Immature natural killer cell (primary cell): ENCODE measurements at places on chromosomes 3 and 15.

- no peak for DNase-seq
Measured at GRCh38 chr15:59166601-59167265, 39.9 kb upstream of the LDHAL6B start.

GRCh38 chr15:31486506-31486905 lies 159.9 kb downstream of the KLF13 start:
- no peak for DNase-seq

DNA sequence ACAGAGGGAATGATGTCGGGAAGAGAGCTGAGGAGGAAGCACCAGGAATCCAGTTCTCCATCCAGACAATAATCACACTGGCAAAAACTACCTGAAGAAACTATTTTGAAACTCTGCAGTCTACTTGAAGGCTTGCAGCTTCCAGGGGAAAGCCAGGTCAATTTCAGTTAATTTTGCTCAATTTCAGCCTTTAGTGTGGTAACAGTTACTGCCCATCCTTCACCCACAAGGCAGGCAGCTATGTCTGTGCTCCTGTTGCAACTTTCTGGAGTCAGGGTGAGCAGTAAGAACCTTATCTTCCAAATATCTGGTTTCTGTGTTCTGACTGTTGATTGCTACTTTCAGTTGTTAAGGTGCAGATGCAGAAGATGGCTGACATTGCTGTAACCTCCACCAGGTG lies 221.7 kb downstream of the ADAMTS17 start:
- no peak for DNase-seq

- peak; percentile 55 for DNase-seq
Measured at GRCh38 chr3:111668888-111669488, 73.8 kb upstream of the ZBED2 start.

- no peak for DNase-seq
Measured at GRCh38 chr3:143989461-143989860, 17.8 kb downstream of the DIPK2A start.

DNA sequence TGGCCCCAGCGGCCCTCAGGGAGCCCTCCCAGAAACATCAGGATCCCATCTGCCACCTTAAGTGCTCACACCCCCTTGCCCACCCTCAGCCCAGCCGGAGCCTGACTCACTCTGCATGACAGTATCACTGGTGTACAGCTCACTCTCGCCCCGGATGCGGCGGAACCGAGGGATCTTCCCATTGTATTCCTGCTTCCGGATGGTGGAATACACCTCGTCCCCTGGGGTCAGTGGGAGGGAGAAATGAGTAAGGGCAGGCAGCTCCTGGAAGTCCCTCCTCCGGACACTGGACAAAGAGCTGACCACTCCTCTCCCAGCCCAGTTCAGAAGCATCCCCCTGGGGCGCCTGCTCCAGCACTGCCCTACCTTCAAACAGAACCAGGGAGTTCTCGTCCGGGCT lies 16.5 kb downstream of the SEMA7A start:
- DNase-seq: no peak

DNA sequence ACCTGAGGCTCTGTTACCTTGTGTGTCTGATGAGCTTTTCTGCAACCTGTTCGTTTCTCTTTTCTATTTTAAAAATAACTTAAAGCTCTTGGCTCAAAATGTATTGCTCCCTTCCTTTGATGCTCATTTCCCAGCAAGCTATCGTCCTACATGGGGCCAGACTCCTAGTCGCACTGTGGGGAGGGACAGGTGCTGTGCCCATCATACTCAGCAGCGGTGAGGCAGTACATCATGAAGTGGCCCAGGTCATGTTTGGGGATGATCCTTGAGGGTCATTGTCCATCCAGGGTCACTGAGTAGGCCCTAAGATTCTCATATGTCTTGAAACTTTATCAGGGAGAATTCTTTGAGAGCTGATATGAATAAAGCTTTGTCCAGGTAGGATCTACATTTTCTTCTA lies 41.1 kb downstream of the PTH1R start:
- no peak for DNase-seq

DNA sequence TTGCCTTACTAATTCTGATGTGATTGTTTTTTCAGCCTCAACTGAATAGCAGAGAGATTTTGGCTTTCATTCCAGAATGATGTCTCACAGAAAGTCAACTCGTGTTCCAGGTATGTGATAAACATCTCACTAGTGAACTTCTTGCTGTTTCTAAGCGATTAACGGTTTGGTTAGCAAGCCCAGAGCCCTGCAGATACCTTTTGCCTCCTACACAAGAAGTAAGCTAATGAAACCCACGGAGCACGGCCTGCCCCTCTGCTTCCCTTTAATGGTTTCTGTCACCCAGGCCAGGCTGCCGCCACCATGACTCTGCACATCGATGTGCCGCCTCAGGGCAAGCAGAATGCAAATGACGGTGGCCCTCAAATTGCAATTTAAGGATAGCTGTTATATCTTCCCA lies 155.9 kb upstream of the ICE2 start:
- DNase-seq: no peak

- no peak for DNase-seq
Measured at GRCh38 chr3:38245930-38246329, 19.7 kb upstream of the SLC22A13 start.

DNA sequence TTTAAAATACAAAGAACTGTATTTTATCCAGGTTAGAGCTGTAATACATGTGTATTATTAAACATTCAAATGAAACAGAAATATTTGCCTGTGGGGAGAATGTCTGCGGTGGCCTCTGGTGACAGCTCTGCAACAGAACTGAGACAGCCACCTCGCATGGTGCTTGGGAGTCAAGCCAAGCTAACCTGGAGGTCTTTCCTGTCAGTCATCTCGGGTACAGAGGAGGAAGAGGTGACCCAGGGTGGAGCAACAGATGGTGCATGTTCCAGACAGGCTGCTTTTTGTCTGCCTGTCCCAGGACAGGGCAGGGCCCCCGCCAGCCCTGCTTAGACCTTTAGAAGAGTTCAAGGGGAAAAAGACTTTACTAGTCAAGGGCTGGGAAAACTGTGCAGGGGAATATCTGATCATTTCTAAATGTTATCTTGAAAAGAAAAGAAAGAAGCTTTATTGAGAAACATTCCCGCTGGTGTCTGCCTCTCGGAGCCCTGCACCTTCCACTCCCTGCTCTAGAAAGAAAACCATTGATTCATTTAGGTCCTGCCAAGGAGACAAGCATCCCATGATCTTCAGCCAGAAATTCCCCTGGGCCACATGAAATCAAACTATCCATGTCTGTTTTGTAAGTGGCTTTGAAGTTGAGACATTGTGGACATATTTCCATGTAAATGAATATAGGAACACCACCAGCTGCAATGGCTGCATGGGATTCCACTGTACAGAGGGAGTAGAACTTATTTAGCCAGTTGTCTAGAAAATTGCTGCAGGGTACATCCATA lies 5.5 kb upstream of the NR2E3 start:
- DNase-seq: no peak

GRCh38 chr15:70635895-70636294 lies 127.5 kb downstream of the UACA start:
- no peak for DNase-seq

GRCh38 chr3:71201939-71202338 lies 381.6 kb downstream of the FOXP1 start:
- DNase-seq: no peak

DNA sequence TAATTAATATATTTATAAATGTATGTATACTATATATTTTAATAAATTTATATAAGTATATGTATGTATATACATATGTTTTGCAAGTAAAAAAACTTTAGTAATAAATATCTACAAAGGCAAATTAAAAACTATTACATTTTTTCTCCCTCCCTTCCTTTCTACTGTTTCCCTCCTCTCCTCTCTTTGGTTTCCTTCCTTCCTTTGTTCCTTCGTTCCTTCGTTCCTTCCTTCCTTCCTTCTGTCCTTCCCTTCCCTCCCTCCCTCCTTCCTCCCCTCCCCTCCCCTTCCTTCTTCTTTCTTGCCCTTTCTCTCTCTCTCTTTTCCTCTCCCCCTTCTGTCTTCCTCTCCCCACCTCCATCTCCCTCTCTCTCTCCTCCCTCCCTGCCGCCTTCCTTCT lies 423.6 kb downstream of the LPP start:
- no peak for DNase-seq

DNA sequence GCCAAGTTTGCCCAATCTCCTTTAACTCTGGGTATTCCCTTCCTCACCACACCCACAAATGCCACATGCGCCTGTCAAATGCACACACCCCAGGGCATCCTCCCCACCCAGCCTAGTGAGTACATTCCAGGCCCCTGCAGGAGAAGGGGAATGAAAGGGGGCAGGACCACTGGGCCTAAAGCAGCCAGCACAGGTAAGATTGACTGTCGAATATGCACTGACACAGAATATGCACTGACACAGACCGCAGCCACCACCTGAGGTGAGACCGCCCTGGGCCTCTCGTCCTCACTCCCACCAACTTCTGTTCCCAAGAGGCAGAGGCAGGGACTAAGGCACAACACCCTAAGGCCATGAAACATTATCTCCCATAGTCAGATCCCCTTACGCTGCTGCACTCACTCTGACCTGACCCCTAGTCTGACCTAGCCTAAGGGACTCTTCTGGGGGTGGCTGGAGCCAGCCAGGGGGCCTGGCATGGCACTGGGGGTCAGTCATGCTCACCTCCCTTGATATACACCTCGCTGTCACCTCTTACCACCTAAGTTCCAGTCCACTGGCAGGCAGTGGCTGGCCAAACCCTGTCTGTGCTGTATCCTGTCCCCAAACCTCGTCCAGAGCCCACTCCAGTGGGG lies 10.8 kb downstream of the AP3B2 start:
- no peak for DNase-seq

DNA sequence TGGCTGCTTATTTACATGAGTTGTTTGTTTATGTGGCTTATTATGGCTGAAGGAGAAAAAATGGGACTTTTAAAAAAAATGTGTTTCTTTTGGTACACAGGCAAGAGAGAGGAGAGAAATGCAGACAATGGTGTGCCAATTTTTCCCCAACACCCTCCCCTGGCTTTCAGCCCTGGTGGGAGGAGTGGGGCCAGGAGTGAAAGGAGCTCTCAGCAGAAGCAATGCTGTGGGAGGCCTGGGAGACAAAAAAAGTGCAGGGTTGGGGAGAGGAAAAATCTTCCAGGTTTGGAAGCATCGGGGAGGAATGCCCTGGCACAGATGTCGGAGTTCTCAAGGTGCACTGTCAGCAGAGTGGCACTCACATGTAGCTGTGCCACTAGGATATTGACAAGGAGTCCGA lies 117.7 kb upstream of the FOXB1 start:
- no peak for DNase-seq

GRCh38 chr3:47762233-47762632 lies 19.5 kb downstream of the SMARCC1 start:
- DNase-seq: no peak

DNA sequence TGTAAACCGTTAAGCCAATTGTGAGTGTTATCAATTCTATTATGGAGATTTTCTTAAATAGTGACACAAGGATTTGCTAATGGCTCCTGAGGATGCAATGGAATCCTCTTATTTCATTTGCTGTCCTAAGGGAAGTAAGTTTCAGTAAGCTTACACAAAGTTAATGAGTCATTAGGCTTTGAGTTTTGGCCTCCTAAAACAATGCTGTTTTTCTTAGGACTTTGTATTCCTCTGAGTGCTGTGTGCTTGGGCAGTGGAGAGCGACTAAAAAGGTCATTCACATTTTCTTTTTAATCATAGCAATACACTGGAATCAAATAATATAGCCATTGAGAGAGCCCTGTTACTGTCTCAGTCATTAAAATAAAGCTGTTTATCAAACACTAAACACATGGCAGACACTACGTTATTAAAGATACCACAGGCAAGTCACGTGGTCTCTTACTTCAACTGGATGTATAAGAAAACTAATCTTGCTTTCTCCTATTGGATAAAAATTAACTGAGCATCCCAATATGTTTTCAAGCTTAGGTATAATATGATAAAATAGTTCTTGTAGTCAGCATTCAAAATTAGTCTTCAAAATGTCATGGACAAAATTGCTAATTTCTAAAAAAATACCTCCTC lies 290.8 kb downstream of the NLGN1 start:
- DNase-seq: no peak

- peak; percentile 6 for DNase-seq
Measured at GRCh38 chr3:188507244-188507720, 353.3 kb downstream of the LPP start.

GRCh38 chr3:76178412-76178811 lies 393.1 kb upstream of the ZNF717 start:
- DNase-seq: no peak

DNA sequence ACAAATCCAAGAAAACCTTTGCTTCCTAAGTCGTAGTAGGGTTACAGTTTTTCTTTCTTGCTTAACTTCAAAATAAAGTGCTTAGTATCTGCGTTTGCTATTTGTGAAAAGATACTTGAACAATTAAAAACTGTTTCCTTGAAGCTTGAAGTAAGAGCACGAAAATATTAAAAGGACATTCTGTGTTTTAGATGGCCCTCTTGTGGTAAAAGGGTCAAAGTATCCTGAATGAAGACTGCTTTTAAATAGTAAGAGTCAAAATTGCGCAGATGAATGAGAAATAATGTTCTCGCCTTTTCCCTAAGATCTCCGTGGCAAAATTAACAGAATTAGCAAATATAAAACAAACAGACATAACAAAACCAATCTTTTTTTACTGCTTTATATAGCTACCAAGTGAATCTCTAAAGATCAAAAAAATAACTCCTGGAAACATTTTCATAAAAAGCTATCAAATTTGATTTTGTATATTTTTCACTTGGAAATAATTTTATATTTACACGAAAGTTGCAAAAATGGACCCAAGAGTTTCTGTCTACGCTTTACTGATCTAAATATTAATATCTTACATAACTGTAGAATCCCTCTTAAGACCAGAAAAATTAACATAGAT lies 175.4 kb downstream of the MBNL1 start:
- peak; percentile 36 for DNase-seq

DNA sequence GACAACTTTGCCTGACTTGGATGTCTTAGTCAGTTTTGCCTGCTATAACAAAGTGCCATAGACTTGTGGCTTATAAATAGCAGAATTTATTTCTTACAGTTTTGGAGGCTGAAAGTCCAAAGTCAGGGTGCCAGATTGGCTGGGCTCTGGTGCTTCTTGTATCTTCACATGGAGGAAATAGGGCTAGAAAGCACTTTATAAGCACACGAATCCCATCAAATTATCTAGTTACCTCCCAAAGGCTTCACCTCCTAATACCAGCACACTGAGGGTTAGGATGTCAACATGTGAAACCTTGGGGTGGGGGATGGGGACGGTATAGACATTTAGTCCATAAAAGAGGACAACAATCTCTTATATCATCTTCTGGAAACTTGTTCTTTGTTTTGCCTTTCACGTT lies 116.8 kb downstream of the SQOR start:
- DNase-seq: no peak

DNA sequence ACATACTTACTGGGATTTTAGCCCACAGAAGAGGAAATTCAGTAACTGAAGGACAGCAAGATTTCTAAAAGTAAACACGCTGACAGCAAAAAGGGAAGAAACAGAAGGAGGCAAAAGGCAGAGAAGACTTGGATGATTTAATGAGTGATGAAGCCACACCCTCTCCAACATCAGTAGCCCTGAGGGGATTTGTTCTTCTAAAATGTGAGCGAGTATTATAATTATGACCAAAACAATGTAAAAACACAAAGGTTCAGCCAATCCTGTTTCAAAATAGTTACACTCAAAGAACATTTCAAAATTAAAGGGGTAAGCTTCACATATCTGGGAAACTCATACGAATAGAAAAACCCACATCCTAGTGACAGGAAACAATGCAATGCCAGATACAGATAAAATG lies 25.0 kb downstream of the MCCC1 start:
- DNase-seq: no peak

- DNase-seq: no peak
Measured at GRCh38 chr3:102092617-102093466, 243.5 kb downstream of the NFKBIZ start.
